ENCODE measurements at places on chromosomes 12 and 14.

GRCh38 chr12:69901221-69901905, 76.3 kb downstream of the MYRFL start:
- no peak for DNase-seq

DNA sequence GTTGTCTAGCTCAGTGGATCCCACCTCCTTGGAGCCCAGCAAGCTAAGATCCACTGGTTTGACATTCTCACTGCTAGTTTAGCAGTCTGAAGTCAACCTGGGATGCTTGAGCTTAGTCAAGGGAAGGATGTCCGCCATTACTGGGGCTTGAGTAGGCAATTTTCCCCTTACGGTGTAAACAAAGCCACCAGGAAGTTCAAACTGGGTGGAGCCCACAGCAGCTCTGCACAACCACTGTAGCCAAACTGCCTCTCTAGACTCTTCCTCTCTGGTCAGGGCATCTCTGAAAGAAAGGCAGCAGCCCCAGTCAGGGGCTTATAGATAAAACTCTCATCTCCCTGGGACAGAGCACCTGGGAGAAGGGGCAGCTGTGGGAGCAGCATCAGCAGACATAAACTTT, 16.7 kb upstream of the TAS2R43 start:
- no peak for DNase-seq

DNA sequence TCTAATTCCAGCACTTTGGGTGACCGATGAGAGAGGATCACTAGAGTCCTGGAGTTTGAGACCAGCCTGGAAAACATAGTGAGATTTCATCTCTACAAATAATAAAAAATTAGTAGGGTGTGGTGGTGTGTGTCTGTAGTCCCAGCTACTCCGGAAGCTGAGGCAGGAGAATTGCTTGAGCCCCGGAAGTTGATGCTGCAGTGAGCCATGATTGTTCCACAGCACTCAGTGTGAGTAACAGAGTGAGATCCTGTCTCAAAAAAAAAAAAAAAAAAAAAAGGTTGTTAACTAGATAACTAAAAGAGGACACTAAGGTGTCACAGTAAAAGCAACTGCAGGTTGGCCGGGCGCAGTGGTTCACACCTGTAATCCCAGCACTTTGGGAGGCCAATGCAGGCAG, 121.3 kb upstream of the MAX start:
- no peak for DNase-seq

GRCh38 chr12:109056891-109057290, 4.5 kb downstream of the USP30 start:
- DNase-seq: no peak

- no peak for DNase-seq
Observed at GRCh38 chr12:59708064-59708463, 112.2 kb downstream of the SLC16A7 start.

GRCh38 chr12:47754881-47755280, 3.8 kb downstream of the RAPGEF3 start:
- DNase-seq: no peak

DNA sequence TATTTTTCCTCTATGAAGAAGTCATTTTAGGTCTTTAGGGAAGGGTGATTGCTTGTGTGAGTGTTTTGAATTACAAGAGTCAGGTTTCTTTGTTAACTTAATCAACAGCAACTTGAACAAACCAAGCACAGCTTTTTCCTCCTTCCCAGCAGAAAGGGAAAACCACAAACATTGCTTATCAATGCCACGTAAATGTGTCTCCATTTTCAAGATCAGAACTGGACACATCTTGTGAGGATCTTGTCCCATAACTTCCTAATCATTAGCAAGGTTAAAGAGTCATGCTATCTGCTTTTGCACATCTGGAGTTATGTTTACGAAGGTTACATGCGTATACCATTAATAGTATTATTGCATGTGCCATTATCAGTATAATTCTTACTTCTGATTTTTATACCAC, 248.0 kb upstream of the FLRT2 start:
- no peak for DNase-seq

- DNase-seq: no peak
Observed at GRCh38 chr14:73759183-73759713, 45.1 kb upstream of the PNMA1 start.

- DNase-seq: no peak
Observed at GRCh38 chr12:108193917-108194316, 64.8 kb downstream of the WSCD2 start.

DNA sequence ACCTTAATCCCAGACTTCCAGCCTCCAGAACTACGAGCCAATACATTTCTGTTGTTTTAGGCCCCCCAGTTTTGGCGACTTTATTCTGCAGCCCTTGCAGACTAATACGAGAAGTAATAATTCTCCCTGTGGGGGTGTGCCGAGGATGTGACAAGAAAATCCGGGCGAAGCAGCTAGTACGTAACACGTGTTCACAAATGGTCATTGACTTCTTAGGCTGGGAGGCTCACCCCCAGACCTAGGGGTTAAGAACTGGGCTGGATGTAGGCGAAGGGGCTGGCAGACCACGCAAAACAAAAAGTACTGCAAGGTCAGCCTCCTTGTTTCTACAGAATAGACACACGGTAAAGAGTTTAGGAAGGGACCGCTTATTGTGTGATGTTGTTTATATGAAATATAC, 69.8 kb upstream of the ESRRB start:
- no peak for DNase-seq

- DNase-seq: no peak
Observed at GRCh38 chr12:98388126-98388525, 127.3 kb upstream of the TMPO start.

- no peak for DNase-seq
Observed at GRCh38 chr14:54671537-54671936, 104.6 kb downstream of the SAMD4A start.

DNA sequence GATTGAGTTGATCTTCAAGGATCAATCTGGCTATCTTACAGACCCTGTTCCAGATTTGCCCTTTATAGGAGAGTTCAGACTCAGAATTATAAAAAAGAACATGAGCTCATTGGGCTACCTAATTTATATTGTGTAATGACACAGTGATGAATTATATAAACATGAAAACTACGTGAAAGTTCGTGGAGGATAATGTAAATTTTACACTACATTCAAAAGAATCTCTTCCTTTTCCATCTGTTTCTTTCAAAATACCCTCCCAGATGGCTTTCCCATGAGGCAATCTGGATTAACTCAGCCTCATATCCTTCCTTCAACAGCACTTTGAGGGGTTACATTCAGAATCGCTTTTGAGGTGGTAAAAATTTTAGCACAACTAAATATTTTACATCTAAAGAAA, 129.3 kb downstream of the HMGA2 start:
- no peak for DNase-seq

GRCh38 chr12:64469455-64470142, 17.7 kb downstream of the TBK1 start:
- DNase-seq: no peak

DNA sequence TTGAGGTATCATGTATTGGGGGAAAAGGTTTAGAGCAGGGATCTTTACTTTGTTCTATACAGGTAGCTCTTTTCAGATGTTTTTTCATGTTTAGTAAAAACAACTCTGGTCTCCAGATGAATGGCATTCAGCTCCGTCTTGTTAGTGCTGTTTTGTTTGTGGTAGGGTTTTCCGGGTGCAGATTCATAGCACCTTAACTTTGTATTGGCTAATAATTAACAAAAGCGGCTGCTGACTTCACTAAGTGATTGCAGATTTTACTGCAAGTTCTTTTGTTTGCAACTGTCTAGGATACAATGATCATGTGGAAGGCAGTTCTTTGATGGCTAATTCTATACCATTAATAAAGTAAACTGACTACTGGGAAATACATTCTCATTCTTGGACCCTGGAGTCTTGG, 32.2 kb upstream of the BHLHE41 start:
- no peak for DNase-seq

- no peak for DNase-seq
Observed at GRCh38 chr14:80213602-80214001, 2.3 kb upstream of the DIO2 start.

- no peak for DNase-seq
Observed at GRCh38 chr12:7123806-7124522, 4.7 kb downstream of the RBP5 start.

- DNase-seq: no peak
Observed at GRCh38 chr14:104494483-104494882, 85.1 kb upstream of the C14orf180 start.

- DNase-seq: no peak
Observed at GRCh38 chr12:86261142-86261541, 5.0 kb upstream of the MGAT4C start.

DNA sequence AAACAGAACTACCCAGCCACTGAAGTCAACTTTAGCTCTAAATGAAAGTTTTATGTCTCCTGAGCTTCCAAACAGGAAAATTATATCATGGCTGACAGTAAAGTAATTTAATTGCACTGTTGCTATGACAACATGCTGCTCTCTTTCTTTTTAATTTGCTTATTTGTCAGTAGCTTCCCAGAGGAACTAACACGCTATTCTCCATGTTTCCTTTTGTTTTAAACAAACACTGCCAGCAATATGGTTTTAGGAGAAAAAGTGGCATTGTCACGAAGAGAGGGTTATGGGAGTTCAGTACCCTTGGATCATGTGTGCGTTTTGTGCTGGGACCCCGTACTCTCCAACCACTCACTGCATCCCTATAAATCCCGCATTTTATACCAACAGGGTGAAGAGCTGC, 1.9 kb downstream of the FOXN3 start:
- DNase-seq: no peak

DNA sequence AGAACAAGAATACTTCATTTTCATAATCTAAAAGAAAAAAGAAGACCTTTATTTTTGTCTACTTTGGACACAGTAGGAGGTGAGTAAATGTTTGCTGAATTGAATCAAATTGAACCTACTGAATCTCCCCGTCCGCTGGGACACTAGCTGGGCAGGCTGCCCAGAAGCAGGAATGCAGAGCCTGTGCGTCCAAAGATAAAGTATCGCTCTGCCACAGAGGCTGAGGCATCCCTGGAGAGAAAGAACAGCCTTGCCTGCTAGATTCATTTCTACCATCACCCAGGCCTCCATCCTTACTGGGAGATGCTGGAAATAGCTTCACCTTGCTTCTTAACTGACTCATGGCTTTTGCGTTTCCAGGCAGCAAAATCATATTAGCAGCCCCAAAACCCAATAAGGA, 64.1 kb upstream of the TSPAN11 start:
- DNase-seq: no peak

- no peak for DNase-seq
Observed at GRCh38 chr12:53500142-53500775, 824 bp upstream of the TARBP2 start.

DNA sequence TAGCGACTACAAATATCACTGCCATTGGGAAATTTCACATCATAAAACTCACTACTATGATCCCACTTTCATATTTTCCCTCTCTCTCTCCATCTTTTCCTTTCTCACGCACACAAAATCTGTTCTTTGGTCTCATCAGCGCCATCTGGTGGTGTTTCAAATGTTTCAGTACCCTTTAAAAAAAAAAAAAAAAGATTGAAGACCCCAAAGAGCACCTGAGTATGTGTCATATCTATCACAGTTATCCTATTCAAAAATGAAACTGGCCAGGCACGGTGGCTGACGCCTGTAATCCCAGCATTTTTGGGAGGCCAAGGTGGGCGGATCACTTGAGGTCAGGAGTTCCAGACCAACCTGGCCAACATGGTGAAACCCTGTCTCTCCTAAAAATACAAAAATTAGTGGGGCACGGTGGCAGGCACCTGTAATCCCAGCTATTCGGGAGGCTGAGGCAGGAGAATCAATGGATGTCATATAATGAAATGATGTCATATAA, 72.4 kb downstream of the TTC9 start:
- peak; percentile 45 for DNase-seq

GRCh38 chr12:3243376-3244084, 166.4 kb downstream of the TSPAN9 start:
- DNase-seq: no peak

GRCh38 chr12:43284486-43285158, 267.4 kb downstream of the ADAMTS20 start:
- DNase-seq: no peak
